Stimulated activated CD4-positive, alpha-beta T cell treated with anti-CD3 and anti-CD28 coated beads, Interleukin-2, amount 100 ng/mL, for 24 hours (primary cell): ENCODE measurements at places on chromosomes 2 and 18.
A peak's percentile ranks its signal among the peaks of the same experiment; 100 is the strongest.

DNA sequence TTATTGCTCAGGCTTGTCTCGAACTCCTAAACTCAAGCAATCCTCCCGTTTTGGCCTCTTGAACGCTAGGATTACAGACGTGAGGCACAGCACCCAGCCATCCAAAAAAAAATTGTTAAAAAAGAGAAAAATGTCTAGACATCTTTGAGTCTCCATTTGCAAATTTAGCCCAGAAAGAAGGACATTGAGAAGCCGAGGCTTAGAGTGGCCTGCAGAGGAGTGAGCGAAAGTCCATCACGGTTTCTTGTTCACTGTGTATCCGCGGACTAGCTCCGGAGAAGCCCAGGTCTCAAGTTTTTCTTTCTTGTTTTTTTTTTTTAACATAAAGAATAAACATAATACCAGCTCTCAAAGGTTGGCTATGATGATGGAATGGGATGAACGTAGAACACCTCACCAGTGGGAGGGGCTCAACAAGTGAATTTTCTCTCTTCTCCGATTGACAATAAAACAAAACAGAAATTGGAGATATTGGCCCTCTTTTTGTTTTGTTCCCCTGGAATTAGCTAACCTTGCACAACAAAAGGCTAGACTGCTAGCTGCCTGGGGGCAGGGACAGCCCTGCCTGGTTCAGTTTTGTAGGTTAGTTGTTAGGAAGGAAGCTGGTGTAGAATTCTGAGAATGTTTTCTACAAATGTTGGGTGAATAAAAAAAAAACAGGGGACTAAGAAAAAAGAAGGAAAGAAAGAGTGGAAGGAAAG, 163.4 kb downstream of the MYCN start:
- no peak for DNase-seq

GRCh38 chr2:142294225-142294624, 163.4 kb upstream of the LRP1B start:
- DNase-seq, result no peak

GRCh38 chr2:136016836-136017235, 31.4 kb upstream of the DARS1 start:
- no peak for DNase-seq

GRCh38 chr2:240216167-240216566, 75.7 kb upstream of the OTOS start:
- DNase-seq, result no peak

DNA sequence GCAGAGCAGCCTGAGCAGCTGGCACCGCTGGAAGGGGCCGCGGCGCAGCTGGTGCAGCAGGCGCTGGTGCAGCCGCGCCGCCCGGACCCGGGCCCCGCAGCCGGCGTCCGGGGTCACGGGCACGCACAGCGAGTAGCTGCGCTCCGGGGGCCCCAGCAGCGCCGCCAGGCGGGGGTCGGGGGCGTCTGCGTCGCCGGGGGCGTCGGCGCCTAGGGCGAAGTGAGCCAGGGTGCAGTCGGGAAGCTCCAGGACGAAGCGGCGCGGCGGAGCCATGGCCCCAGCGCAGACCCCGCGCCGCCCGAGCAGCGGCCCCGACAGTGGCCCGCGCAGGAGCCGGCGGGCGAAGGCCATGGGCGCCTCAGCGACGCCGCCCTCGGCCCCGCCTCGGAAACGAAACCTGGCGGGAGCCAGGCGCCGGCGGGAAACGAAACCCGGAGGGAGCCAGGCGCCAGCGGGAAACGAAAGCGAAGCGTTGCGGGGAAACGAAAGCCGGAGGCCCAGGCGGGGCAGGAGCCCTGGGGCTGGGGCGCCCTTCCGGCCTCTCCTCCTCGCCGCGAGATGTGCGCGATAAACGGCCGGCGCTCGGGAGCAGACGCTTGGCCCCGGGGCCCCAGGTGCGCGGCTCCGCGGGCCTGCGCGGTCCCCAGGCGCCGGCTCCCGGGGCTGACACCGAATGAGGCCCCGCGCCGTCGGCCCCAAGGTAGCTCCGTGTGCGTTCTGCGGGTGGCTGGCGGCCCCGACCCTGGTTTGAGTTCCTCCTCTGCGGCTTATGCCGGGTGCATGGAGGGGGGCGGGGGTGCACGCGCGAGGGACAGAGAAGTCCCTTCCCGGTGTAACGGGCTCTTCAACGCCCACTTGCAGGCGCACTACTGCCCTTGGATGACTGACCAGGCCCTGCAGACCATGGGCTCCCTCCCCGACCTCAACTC, at the start of gene CMPK2:
Gene CMPK2 (minus strand): TSS at position 562 of the 929 bp plus-strand sequence. CDS start 211 bp downstream, at position 351.
- DNase-seq, result peak; percentile 82

GRCh38 chr2:166727095-166727494, 161.2 kb upstream of the XIRP2 start:
- no peak for DNase-seq

- no peak for DNase-seq
These were observed 138.3 kb downstream of the FMNL2 start for GRCh38 chr2:152473151-152473857.

DNA sequence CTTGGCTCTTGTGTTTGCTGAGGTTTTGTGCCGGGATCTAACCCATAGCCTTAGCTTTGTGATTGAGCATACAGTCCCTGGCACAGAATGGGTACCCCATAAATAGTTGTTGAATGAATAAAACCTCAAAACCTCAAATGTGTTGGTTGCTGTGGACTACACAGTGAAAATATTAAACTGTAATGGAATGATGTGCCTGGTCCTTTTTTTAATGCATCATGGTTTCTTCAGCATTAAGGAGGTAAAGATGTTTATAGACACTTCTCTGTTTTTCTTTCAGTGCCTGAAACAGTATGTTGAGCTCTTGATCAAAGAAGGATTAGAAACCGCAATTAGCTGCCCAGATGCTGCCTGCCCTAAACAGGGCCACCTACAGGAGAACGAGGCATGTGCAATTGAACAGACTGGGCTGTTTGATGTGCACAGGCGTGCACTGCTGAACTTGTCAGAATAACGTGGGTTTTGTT, 97.0 kb downstream of the RNF144A start:
- peak; percentile 21 for DNase-seq

DNA sequence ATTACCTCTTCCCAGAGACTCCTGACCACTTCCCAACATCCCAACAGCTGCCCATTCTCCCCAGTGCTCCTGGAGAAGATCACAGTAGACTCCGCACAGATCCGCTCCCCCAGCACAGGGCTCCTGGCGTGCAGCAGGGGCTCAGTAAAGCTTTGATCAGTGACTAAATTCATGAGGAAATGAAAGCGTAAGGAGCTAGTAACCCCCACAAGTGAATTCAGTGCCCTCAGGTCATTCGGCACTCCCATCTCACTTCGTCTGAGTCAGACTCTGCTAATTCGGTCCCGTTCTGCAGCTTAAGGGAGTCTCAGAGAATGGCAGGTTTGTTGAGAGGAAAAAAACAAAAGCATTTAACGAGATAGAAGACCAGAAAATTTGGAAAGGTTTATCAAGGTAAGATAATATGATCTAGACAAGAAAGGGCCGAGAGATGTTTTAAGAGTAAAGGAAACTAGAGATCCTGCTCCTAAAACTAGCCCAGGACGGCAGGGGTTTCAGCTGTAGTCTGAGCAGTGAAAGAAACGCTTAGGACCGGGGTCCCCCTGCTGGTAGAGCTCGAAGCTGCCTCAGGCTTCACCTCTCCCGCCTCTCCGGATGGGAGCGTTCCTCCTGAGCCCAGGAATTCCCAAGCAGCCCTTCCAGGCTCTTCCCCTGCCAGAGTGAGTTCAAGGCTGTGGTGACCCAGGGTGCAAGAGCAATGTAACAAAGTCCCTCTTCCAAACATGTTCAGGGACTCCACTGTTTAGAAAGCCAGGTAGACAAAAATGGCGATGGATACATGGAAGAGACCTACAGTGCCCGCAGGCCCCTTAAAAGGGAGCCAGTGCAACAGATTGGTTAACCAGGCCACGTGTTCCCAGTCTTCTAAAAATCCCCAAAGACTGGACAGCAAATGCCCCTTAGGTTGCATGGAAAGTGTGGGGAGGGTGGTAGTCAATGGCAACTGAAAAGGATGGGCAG, 127.3 kb downstream of the DNER start:
- DNase-seq, result peak; percentile 49

- DNase-seq, result no peak
These were observed 4.7 kb downstream of the ACVR1 start for GRCh38 chr2:157871415-157871814.
